ENCODE measurements at places on chromosomes 2 and 18.

- no peak for DNase-seq
These were observed 8.6 kb downstream of the ALPI start for GRCh38 chr2:232464544-232464885.

GRCh38 chr2:43178602-43179542 is 47.5 kb downstream of the ZFP36L2 start:
- peak; percentile 96 for DNase-seq

- no peak for DNase-seq
These were observed 129.8 kb downstream of the LRRC30 start for GRCh38 chr18:7360606-7361170.

DNA sequence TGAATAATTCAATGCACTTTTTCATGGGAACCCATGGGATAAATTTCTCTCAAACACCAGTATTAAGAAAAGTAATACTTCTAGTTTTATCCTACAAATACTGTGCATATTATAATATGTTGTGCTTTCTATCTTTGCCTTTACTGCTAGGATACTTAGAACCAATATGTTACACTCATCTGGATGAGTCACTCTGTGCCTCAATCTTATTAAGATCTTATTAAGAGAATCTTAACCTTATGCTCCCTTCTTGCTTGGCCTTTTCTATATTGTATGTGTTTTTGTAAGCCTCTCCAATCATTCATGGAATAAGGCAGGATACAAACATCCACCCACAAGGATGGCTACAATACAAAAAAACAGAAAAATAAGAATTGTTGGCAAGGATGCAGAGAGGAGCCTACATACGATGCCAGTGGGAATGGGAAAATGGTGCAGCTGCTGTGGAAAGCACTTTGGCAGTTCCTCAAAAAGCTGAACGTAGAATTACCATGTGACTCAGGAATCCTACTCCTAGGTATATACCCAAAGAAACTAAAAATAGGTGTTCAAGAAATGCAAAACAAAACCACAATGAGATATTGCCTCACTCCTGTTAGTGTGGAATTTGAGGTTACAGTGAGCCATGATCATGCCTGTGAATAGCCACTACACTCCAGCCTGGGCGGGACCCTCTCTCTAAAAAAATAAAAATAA is 10.7 kb upstream of the TWSG1 start:
- DNase-seq: no peak
